A549 treated with AZD2906 at 1 μM for 4 hours (cell line): ENCODE measurements at places on chromosomes 2 and 18. TPM values are rescaled to one million over a fixed set of nuclear protein-coding genes. Genes with fewer than 3 reads are reported as not detected.

NETO1 gene
- not detected in 5 replicates for total RNA-seq

DNAH7 gene
- 0.66 to 1.6 TPM (median 0.91 TPM) in 5 replicates for total RNA-seq

DGKD gene
- 68.3 to 79.0 TPM (median 73.6 TPM) in 5 replicates for total RNA-seq

ADRA2B gene
- total RNA-seq = 0.14 to 0.18 TPM (median 0.14 TPM) in 5 replicates

ATF2 gene
- total RNA-seq = 14.8 to 21.3 TPM (median 18.0 TPM) in 5 replicates

RNF152 gene
- 0.04 to 0.22 TPM (median 0.19 TPM) in 5 replicates for total RNA-seq

RAB17 gene
- 0.14 to 0.43 TPM (median 0.28 TPM) in 5 replicates for total RNA-seq
